Fibroblast of the aortic adventitia (primary cell): ENCODE measurements at places on chromosomes 1 and 21. TPM values are rescaled to one million over a fixed set of nuclear protein-coding genes. Genes with fewer than 3 reads are reported as not detected.

The TMPRSS3 gene
- total RNA-seq, result not detected in 2 replicates

The CLDN8 gene
- not detected in 2 replicates for total RNA-seq

The SYNC gene
- 141 and 240 TPM in 2 replicates for total RNA-seq

The PRPF38A gene
- 8.7 and 12.4 TPM in 2 replicates for total RNA-seq

The GJA5 gene
- total RNA-seq, result 0.74 TPM in 1 of 2 replicates, not detected in the other

The AADACL4 gene
- not detected in 2 replicates for total RNA-seq

The SHE gene
- total RNA-seq, result 0.09 and 0.49 TPM in 2 replicates

The C1orf185 gene
- not detected in 2 replicates for total RNA-seq

The DENND2C gene
- 4.8 and 5.3 TPM in 2 replicates for total RNA-seq

The FAM72C gene
- 0.45 TPM in 1 of 2 replicates, not detected in the other for total RNA-seq

The TFF2 gene
- not detected in 2 replicates for total RNA-seq

The SLAMF8 gene
- total RNA-seq, result not detected in 2 replicates

The ERG gene
- 6.9 and 9.9 TPM in 2 replicates for total RNA-seq

The MYOM3 gene
- total RNA-seq, result under 0.01 TPM in 1 of 2 replicates, not detected in the other

The PDZK1IP1 gene
- not detected in 2 replicates for total RNA-seq

The LMOD1 gene
- total RNA-seq, result 14.5 and 22.3 TPM in 2 replicates

The RAB25 gene
- total RNA-seq, result not detected in 2 replicates

The HES3 gene
- not detected in 2 replicates for total RNA-seq

The GNAT2 gene
- total RNA-seq, result 0.18 TPM in 1 of 2 replicates, not detected in the other

The PRDM16 gene
- total RNA-seq, result 0.98 and 11.3 TPM in 2 replicates

The EYA3 gene
- total RNA-seq, result 12.3 and 21.9 TPM in 2 replicates

The BMP8B gene
- total RNA-seq, result not detected in 2 replicates

The CLDN14 gene
- 0.27 and 0.57 TPM in 2 replicates for total RNA-seq

The ATP6V0B gene
- 47.3 and 53.1 TPM in 2 replicates for total RNA-seq

The GCSAML gene
- not detected in 2 replicates for total RNA-seq

The GUCA2A gene
- total RNA-seq, result not detected in 2 replicates

The SH2D2A gene
- not detected in 2 replicates for total RNA-seq

The FMO4 gene
- 4.8 and 7.2 TPM in 2 replicates for total RNA-seq

The ANGPTL3 gene
- total RNA-seq, result under 0.01 TPM in 1 of 2 replicates, not detected in the other

The GNG12 gene
- 91.1 and 455 TPM in 2 replicates for total RNA-seq

The NGF gene
- 2.9 and 20.2 TPM in 2 replicates for total RNA-seq

The VN1R5 gene
- total RNA-seq, result not detected in 2 replicates

The BEST4 gene
- total RNA-seq, result 0.09 TPM in 1 of 2 replicates, not detected in the other

The A3GALT2 gene
- not detected in 2 replicates for total RNA-seq

The KRTAP21-2 gene
- not detected in 2 replicates for total RNA-seq
